ENCODE measurements at places on chromosomes 4 and X.

GRCh38 chrX:47556045-47556623 is 4.9 kb upstream of the ARAF start:
- DNase-seq: peak; percentile 73

GRCh38 chr4:60241866-60242265 is 958.3 kb upstream of the ADGRL3 start:
- no peak for DNase-seq

GRCh38 chrX:37825215-37825842 is 22.0 kb downstream of the DYNLT3 start:
- DNase-seq: no peak

- no peak for DNase-seq
Measured at GRCh38 chr4:176927117-176927516, 134.4 kb upstream of the VEGFC start.

DNA sequence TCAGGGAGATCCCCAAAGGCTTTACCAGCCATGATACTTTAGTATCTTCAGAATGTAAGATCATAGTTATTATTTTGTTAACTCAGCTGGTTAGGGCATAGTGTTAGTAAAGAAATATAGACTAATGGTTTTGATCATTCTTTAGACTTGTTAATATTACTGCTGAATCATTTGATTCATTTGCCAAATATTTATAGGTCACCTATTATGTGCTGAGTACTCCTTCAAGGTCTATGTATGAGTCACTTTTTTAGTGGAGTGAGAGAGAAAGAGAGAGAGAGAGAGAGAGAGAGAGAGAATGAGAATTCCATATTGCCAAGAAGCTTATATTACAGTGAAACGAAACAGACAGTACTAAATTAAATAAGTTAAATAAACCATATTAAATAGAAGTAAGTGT is 110.3 kb downstream of the UBE2NL start:
- no peak for DNase-seq

GRCh38 chr4:15163284-15163645 is 161.0 kb downstream of the CPEB2 start:
- no peak for DNase-seq

DNA sequence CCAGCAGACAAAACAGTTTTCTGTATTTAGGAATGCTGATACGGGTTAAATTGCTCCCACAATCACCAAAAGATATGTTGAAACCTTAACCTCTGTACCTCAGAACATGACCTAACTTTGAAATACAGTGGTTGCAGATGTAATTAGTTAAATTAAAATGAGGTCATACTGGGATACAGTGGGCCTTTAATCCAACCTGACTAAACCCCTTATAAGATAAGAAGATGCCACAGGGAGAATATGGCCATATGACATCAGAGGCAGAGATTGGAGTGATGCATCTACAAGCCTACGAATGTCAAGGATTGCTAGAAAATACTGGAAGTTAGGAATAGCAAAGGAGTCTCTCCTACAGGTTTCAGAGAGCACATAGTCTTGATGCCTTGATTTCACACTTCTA is 32.1 kb upstream of the PARM1 start:
- DNase-seq: no peak
